Cerebellar nuclear complex (tissue), 1 donor: ENCODE measurements at places on chromosomes 2 and 18.

- no peak for DNase-seq
These were observed 237.9 kb downstream of the TPGS2 start for GRCh38 chr18:36590621-36591580.

GRCh38 chr18:25896178-25896780 lies 194.1 kb downstream of the SS18 start:
- no peak for DNase-seq

GRCh38 chr2:86396291-86396785 lies 44.8 kb upstream of the KDM3A start:
- no peak for DNase-seq

GRCh38 chr2:120794716-120795115 lies 59.0 kb downstream of the GLI2 start:
- no peak for DNase-seq

DNA sequence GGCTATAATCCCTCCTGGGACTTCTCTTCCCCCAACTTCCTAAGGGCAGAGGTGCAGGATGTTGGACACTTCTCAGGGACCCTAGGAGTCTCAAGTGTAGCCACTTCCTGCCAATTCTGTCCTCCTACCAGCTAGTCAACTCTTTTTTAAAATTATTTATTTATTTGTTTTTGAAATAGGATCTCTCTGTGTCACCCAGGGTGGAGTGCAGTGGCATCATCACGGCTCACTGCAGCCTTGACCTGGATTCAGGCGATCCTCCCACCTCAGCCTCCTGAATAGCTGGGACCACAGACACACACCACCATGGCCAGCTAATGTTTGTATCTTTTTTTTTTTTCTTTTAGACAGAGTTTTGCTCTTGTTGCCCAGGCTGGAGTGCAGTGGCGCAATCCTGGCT lies 11.5 kb downstream of the SFTPB start:
- no peak for DNase-seq

DNA sequence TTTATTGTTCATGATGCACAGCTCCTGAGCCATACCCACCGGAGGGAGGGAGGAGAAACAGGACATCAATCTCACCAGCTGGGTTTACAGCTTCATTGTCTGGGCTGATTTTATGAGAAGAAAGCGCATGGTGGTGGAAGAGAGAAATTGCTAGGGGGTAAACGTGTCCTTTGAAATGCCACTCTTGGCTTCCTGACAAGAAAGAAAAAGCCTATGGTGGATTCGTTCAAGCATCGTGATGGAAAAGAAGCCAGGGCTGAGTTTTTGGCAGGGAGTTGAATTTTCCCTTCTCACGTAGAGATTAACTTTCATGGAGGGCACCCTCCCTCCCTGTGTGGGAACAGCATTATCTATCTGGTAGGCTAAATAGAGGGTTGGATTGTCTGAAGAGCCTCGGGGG lies 502.0 kb downstream of the SLC4A3 start:
- no peak for DNase-seq

DNA sequence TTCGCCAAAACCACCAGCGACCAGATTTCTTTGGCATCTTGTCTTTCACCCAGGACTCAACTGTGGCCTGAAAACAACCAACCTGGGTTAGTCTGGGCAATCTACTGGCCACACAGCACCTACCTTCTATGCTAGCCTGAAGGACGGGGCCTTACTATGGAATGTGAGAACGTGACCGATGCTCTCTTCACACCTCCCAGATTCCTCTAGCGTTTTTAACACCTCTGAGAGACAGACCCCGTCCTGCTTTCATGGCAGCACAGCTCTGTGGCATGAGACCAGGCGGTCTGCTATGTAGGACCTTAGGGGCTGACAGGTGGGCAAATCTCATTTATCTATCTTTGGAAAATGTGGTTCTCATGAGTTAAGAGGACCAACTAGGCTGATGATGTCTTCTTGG lies 80.9 kb downstream of the EMILIN2 start:
- no peak for DNase-seq

- DNase-seq, result no peak
These were observed 106.6 kb upstream of the STON1 start for GRCh38 chr2:48423376-48423775.

DNA sequence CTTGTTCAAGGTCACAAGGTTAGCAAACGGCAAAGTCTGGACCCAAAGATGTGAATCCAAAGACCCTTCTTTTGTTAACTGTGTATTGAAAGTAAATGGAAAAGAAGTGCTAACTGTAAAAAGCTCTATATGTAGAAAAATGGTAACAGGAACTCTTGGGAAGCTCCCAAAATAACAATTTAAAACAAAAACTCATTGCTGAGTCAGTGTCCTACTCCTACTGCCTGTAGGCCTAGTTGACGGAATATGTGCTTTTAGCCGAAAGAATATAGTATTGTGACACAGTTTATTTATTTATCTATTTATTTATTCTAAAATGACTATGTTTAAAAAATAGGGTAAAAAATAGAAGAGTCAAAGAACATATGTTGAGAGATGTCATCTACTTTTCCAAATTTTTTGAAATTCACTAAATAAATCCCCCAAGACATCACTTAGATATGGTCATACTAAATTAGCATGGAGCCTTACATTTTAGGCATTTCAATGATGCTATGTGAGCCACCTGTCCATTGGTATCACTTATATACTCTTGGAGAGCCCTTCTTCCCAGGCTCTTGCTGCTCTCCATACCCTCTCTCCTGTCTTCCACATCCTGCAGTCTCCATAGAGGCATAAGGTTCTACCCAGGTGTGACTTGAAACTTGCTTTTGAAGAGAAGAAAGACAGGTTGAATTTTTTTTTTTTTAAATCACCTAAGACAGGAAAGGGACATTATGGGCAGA lies 13.7 kb downstream of the COL5A2 start:
- no peak for DNase-seq

- no peak for DNase-seq
These were observed 40.0 kb downstream of the COA5 start for GRCh38 chr2:98568161-98568956.

DNA sequence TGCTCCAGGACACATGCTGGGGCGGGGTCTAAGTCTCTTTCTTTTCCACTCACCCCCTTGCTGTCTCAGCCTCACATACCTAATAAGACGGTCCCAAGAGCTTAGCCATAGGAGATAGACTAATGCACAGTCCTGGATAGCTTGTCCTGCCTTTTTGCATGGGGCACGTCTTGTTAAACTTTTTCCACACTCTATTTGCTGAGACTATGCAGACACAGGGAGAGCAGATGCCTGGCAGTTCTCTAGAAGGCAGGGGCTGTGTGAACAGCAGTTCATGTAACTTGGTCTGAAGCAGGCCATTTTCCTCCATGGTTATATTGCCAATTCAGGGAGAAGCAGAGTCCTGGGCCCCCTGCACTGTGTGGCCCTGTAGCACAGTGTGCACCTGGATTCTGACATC lies 142.1 kb downstream of the SEPTIN10 start:
- no peak for DNase-seq

- DNase-seq, result no peak
These were observed 285.3 kb upstream of the KYNU start for GRCh38 chr2:142592171-142592570.
